ENCODE measurements at places on chromosomes 12 and 14. TPM values are rescaled to one million over a fixed set of nuclear protein-coding genes. Genes with fewer than 3 reads are reported as not detected.

Gene ATF1
- 11.3 TPM for total RNA-seq

Gene DAO
- not detected for total RNA-seq

Gene LIN7A
- total RNA-seq: not detected

Gene VWF
- total RNA-seq: not detected

Gene LYZ
- 3.3 TPM for total RNA-seq

Gene CLEC2B
- 141 TPM for total RNA-seq

Gene SYNDIG1L
- total RNA-seq: not detected

Gene NELL2
- 384 TPM for total RNA-seq

Gene KCTD10
- total RNA-seq: 31.3 TPM

Gene TC2N
- 132 TPM for total RNA-seq

Gene CIROP
- total RNA-seq: not detected

Gene TSHR
- total RNA-seq: not detected

Gene CMKLR1
- not detected for total RNA-seq

Gene DHRS2
- total RNA-seq: not detected

Gene LMO3
- not detected for total RNA-seq

Gene AKAP3
- total RNA-seq: 1.1 TPM

Gene FZD10
- total RNA-seq: not detected

Gene MGP
- total RNA-seq: 0.38 TPM

Gene ACVRL1
- not detected for total RNA-seq

Gene FOXG1
- total RNA-seq: not detected

Gene STAB2
- total RNA-seq: not detected

Gene NTN4
- total RNA-seq: 0.14 TPM

Gene SIRT4
- total RNA-seq: not detected

Gene CAPZA3
- total RNA-seq: not detected

Gene CNIH1
- 55.6 TPM for total RNA-seq

Gene DDN
- total RNA-seq: 1.3 TPM

Gene FAM234B
- total RNA-seq: 2.2 TPM
